Hypothalamus (tissue), 51 donors: ENCODE measurements at places on chromosomes 13 and 19.
A peak's percentile ranks its signal among the peaks of the same experiment; 100 is the strongest.

GRCh38 chr13:48235341-48236135, 2.5 kb downstream of the ITM2B start:
- DNase-seq, result peak; percentile 41

- no peak for DNase-seq
These were observed 35.8 kb downstream of the ZIC5 start for GRCh38 chr13:99935772-99936171.

- no peak for DNase-seq
These were observed 27.2 kb downstream of the PLEKHJ1 start for GRCh38 chr19:2208975-2209374.

GRCh38 chr13:110136660-110137585, 170.0 kb downstream of the COL4A1 start:
- DNase-seq, result no peak

GRCh38 chr13:113425941-113426590, 27.2 kb downstream of the ADPRHL1 start:
- no peak for DNase-seq

DNA sequence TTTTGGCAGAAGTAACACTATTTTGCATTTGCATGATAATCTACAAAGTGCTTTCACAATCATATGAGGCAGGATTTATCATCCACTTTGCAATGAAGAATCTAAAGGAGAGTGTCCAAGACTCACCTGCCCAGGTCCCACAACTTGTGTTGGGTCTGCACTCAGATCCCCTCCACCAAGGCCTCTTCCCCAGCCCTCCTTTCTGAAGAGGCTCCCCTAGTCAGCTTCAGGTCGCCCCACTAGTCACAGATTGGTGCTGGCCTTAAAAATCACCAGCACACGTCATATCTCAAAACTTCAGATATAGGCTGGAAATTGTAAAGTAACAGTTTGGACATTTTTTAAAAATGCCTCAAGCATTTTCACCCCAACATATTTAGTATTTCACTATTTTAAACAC, 17.5 kb downstream of the ATP7B start:
- DNase-seq, result no peak

DNA sequence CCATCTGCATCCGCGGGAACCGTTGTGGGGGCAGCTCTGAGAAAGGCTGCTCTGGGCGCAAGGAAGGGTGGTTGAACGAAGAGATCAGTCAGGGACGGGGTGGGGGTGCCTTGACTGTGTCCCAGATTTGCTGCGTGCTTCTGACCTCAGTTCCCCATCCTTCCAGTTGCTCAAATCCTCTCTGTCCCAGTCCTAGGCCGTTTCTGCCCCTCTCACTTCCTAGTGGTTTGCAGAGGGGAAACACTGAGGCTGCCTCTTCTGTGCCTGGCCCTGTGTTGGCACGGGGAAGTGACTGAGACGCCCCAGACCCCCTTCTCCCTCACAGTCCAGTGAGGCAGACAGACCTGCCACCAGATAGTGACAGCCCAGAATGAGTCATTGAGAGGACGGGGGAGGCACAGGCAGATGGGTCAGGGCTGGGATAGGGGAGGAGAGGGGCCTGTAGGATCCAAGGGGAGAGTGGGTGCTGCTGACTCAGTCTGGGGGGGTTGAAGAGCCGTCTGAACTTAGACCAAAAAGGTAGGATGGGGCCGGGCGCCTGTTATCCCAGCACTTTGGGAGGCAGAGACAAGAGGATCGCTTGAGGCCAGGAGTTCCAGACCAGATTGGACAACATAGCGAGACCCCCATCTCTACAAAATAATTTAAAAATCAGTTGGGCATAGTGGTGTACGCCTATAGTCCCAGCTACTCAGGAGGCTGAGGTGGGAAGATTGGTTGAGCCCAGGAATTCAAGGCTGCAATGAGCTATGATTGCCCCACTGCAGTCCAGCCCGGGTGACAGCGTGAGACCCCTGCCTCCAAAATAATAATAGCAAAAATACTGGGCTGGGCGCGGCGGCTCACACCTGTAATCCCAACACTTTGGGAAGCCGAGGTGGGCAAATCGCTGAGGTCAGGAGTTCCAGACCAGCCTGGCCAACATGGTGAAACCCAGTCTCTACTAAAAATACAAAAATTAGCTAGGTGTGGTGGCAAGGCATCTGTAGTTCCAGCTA, 26.5 kb downstream of the NUMBL start:
- no peak for DNase-seq

GRCh38 chr13:110113284-110113764, 193.6 kb downstream of the COL4A1 start:
- no peak for DNase-seq

DNA sequence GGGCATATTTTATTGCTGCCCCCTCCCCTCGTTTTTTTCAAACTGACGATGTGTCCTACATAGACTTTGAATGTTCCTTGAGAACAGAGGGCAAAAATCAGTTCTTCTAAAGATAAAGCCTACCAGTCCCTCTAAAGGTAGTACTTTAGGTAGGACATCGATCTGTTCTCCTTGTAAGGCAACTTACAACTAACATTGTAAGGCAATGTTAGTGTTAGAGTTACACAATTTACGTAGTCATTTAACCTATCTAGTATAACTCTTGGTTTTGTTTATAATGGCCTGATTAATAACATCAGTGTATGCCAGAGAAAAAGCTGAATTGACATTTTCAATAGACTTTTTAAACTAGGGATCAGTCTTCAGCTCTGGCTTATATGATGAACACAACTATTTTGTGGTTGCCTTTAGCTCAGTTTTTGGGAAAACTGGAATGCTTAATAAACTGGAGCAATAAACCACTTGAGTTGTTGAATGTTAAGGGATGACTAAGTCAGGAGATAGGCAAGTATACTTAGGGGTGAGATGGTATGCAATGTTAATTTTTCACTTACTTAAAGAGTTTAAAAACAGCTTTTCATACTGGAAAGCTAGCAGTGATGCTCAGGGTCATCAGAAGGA, 2.2 kb downstream of the NDFIP2 start:
- no peak for DNase-seq

DNA sequence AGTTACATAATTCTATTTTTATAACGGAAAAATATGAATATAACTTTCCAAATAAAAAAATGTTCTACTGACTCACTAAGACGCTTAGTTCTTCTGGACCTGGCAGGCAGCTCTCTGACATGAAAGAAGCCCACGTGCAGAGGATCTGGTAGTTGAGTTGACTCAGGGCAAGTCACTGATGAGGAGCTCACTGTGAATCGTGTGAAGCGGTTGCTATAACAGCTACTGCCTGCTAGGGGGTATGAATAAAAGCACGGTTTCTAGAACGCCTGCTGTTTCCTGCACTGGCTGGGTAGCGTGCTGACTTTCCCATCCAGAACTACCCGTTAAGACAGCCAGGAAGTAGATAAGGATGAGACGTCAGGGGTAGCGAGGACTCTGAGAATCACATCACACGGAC, 54.7 kb upstream of the WASF3 start:
- no peak for DNase-seq

DNA sequence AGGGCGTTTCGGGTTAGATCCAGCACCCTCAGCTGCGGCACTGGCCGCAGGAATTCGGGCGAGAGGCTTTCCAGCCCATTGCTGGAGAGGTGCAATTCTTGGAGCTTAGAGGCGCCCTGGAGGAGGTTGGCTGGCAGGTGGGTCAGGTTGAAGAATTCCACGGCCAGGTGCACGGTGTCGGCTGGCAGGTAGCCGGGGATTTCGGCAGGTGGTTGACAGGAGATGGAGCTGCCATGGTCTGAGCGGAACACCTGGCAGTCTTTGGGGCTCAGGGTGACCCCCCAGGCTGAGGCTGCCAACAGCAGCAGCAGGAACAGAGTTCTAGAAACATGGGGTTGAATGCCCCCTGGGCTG, 1.3 kb downstream of the LRG1 start:
- DNase-seq, result no peak

GRCh38 chr13:111845621-111846351, 221.2 kb upstream of the SOX1 start:
- DNase-seq, result no peak

DNA sequence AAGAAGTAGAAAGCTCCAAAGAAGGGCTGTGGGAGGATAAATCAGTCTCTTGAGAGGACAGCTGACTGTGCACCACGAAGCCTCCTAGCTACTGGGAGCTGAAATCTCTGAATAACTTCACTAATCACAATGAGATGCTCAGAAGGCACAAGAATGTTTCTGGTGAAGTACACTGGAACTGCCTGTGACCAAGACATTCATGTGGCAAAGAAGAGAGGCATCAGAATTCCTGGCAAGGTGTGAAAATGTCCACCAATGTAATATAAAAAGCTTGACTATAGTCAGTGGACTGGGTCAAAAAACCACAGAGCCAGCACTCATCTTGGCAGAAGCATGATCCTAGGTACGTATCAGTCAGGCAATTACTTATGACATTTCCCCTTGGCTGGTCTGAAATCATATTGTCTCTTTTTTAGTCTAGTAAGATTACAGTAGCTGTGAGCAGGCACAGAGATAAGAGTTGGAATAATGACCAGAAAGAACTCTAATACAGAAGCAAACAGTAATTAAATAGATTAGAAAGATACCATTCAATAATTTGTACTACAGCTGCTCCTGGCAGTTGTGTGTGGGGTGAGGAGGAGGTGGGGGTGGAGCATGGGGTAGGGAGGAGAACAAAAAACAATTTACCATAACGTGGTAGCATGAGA, 434.7 kb downstream of the DIAPH3 start:
- no peak for DNase-seq
